ENCODE measurements at places on chromosomes 7 and 10.

- DNase-seq, result no peak
Observed at GRCh38 chr7:82729172-82730030, 285.8 kb upstream of the CACNA2D1 start.

GRCh38 chr7:142348100-142348499, 90.2 kb upstream of the PRSS58 start:
- DNase-seq, result no peak

DNA sequence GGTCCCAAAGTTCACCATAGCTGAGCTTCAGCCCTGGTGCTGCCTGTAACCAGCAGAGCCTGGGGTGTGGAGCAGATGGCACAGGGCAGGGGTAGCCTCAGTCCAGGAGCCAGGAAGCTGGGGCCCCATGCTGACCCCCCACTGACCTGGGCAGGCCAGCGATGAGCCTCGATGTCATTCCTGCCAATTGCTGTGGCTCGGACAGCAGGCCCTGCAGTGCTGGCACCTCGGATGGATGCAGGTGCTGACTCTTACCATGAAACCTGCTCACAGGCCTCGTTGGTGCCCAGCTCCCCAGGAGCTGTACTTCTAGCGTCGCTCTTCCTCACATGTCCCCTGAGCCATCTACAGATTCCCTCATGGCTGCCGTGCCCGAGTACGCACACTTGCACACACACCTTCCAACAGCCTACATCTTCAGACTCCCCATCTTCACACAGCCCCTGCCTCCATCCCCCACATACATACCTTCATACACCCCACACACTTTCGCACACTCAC, 46.8 kb upstream of the PCBD1 start:
- no peak for DNase-seq

- DNase-seq, result no peak
Observed at GRCh38 chr7:80155374-80155773, 20.7 kb downstream of the GNAI1 start.

DNA sequence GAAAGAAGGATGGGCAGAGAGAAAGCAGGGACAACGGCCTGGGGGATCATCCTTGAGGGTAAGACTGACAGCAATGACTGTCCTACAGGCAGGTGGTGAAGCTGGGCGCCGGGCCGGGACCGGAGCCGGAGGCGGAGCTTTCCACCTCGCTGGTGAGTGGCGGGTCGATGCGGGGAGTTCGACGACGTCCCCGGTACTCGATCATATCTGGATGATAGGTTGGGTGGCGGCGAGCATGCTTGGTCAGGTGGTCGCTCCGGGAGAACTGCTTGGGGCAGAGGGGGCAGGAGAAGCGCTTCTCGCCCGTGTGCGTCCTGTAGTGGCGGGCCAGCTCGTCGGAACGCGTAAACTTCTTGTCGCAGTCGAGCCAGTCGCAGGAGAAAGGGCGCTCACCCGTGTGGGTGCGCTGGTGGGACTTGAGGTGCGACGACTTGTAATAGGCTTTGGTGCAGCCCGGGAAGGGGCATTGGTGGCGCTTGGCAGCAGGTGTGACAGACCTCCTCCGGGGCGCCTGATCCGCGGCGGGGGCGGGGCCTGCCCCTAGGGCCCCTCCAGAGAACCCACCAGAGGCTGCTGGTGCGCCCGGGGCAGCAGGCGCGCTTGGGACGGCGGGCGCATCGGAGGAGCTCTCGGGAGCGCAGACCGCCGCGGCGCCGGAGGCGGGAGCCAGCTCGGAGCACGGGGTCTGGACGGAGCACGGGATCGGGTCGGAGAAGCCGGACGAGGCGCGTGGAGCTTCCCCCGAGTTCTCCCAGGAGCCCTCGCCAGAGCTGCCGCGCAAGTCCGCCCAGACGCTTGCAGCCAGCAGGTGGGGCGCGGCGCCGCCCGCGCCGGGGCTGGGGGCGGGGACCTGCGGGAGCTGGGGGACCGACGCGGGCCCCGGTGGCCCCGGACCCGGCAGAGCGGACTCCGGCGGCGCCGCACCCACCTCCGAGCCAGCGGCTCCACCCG, 752 bp downstream of the KLF14 start:
- no peak for DNase-seq

DNA sequence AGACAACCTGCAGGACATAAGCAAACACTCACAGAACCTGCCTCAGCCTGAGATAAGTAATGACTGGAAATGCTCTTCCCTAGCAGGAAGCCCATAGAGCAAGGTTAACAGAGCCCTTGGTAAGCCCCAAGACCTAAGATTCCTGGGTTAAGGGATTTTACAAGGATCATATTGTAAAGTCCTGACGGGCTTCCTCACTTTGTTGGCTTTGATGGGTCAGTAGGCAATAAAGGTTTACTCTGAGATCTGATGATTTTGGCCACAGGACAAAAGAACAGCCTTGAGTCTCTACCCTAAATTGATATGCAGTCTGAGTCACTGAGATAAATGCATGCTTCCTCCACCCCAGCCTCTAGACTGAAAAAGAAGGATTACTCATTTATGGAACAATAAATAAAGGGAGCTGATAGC, 270.8 kb downstream of the HTR7 start:
- DNase-seq, result no peak

GRCh38 chr7:68432585-68432984, 1165.7 kb upstream of the AUTS2 start:
- DNase-seq, result no peak

- DNase-seq, result no peak
Observed at GRCh38 chr7:130365511-130366441, 14.5 kb upstream of the CPA1 start.

GRCh38 chr7:27171637-27172314, 2.3 kb downstream of the HOXA10 start:
- no peak for DNase-seq

GRCh38 chr10:3425716-3426115, 253.1 kb upstream of the PITRM1 start:
- DNase-seq, result no peak

DNA sequence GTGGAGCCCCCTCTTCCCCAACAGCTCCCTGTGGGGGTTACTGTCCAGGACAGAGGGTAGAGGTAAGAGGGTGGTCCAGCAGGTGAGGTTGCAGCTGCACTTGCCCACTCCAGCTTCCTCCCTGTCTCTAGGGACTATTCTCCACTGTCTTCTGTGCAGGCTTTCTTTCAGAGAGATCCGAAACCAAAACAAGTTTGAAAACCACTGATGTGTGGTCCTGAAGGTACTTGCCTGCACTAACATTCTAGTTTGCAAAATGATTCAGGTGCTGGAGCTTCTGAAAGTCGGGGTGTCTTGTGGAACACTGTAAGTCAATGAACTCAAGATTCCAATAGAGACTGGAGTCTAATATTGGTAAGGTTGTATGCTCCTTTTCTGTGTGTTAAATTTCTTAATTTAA, 63.1 kb downstream of the BLNK start:
- DNase-seq, result no peak

DNA sequence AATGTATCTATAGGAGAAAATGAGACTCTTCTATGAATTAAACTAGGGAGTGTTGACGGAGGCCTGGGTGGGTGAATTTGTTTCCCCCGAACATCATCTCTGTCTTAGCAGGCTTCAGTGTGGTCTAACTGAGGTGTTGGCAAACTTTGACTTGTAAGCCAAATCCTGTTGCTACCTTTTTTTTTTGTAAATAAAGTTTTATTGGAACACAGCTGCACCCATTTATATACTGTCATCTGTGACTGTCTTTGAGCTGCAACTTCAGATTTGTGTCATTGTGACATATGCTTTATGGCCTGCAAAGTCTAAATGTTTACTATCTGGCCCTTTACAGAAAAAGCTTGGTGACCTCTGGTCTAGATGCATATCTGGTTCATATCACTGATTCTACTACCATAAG, 455.9 kb downstream of the LRMDA start:
- DNase-seq, result no peak

GRCh38 chr7:3748389-3748788, 447.3 kb downstream of the SDK1 start:
- no peak for DNase-seq

DNA sequence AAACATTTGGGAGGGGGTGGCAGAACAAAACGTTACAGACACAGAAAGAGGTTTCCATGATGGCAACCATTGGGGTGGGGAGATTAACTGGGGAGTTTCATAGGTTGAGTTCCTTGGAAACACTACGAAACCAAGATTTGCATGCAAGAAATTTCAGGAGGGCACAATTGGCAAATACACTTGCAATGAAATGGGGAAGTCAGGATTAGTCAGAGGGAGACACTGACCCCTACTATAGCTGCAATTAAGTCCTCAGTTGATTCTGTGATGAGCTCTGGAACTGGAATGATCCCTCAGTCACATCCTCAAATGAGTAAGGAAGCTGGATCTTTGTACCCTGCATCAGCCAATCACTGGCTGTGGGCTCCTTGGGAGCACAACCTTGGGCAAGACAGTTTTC, 22.1 kb downstream of the CPEB3 start:
- no peak for DNase-seq

GRCh38 chr10:92677708-92678107, 12.0 kb upstream of the HHEX start:
- DNase-seq, result no peak

Data from activated T-helper 1 cell treated with anti-CD3 and anti-CD28 coated beads, Interleukin-12 subunit alpha, Interleukin-12 subunit beta, Interleukin-2, Interleukin-4 antibody, amounts not matched to agents 30 ng/mL and 10 ng/mL and 1 ng/mL, durations not matched to agents 14 hours and 24 hours and 36 hours (primary cell).